ENCODE measurements at places on chromosomes 12 and 14.

- H3K27me3 ChIP-seq = no peaks in the 10 kb centered on the region
- H3K4me3 ChIP-seq = no peak overlapping the region
- DNase-seq = no peak
- H3K4me1 ChIP-seq = no peaks in the 10 kb centered on the region
- H3K36me3 ChIP-seq = no peaks in the 10 kb centered on the region
- no peak overlapping the region for H3K27ac ChIP-seq
Measured at GRCh38 chr12:124236625-124237031, 58.3 kb upstream of the RFLNA start.

GRCh38 chr14:98120831-98121464 is 1151.0 kb downstream of the BCL11B start:
- no peaks in the 10 kb centered on the region for H3K36me3 ChIP-seq
- no peak overlapping the region for H3K27ac ChIP-seq
- no peaks in the 10 kb centered on the region for H3K4me1 ChIP-seq
- no peak overlapping the region for H3K4me3 ChIP-seq
- no peak for DNase-seq

- H3K36me3 ChIP-seq = no peaks in the 10 kb centered on the region
- no peak for DNase-seq
- H3K27ac ChIP-seq = no peak overlapping the region
- no peak overlapping the region for H3K4me3 ChIP-seq
Measured at GRCh38 chr12:115588131-115588530, 689.4 kb downstream of the MED13L start.

DNA sequence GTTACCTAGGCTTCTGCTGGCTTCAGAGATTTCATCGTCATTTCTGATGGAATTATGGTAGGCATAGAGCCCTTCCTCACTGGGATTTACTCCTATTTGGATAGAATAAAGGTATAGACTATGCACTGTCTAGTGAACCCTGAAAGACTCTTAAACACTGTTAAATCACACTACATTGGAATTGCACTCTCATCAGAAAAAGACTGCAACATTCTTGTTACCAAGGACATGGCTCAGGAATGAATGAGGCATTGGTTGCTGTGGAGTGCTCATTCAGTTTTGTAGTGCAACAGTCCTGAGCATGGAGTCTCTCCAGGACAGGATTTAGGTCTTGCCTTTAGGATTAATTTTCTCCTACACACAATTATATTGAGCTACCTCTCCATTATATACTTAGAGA is 483.0 kb downstream of the NRXN3 start:
- no peak overlapping the region for H3K27ac ChIP-seq
- no peaks in the 10 kb centered on the region for H3K4me1 ChIP-seq
- H3K4me3 ChIP-seq = no peak overlapping the region
- H3K27me3 ChIP-seq = no peaks in the 10 kb centered on the region

- peaks cover 38% of the 10 kb centered on the region for H3K27me3 ChIP-seq
- H3K4me1 ChIP-seq = no peaks in the 10 kb centered on the region
- H3K36me3 ChIP-seq = no peaks in the 10 kb centered on the region
- no peak overlapping the region for H3K27ac ChIP-seq
Measured at GRCh38 chr12:131454418-131455217, 256.3 kb upstream of the SFSWAP start.

- no peak overlapping the region for H3K4me3 ChIP-seq
- no peak for DNase-seq
- no peaks in the 10 kb centered on the region for H3K27me3 ChIP-seq
- H3K27ac ChIP-seq = no peak overlapping the region
- no peaks in the 10 kb centered on the region for H3K36me3 ChIP-seq
- H3K4me1 ChIP-seq = no peaks in the 10 kb centered on the region
Measured at GRCh38 chr12:8609061-8609570, 3.5 kb downstream of the AICDA start.

DNA sequence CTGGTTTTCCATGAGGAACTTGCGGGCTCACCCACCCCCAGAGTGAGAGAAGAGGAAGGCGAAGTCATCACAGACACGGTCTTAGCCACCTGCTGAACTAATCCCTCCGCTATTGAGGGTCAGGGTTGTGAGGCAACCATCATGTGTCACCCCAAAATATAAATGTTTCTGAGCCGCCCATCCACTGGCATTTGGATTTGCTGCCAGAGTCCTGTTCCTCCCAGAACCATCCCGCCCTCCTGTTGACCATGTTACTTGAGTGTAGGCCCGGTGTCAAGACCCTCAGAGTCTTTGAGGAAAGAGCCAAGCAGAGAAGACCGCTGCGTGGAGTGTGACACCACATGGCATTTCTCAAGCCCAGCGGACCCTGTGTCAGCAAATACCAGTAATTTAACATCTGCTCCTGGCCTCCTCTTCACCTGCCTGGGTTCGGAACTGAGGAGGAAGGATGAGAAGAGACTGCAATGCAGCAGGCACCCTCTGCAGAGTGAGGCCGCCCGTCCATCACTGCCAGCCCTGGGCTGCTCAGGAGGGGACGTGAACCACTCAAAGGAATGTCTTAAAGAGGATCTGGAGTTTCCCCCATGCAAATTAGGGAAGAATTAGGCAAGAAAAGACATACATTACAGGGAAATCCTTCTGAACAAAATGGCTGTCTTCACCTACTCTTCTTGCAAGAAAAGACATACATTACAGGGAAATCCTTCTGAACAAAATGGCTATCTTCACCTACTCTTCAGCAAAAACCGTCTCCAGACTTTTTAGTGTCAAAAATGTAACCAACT is 100.4 kb downstream of the FBXL14 start:
- H3K27me3 ChIP-seq = no peaks in the 10 kb centered on the region
- H3K4me3 ChIP-seq = no peak overlapping the region
- H3K4me1 ChIP-seq = no peaks in the 10 kb centered on the region
- H3K27ac ChIP-seq = no peak overlapping the region
- no peaks in the 10 kb centered on the region for H3K36me3 ChIP-seq
- no peak for DNase-seq

- peak overlapping the region; percentile 25 for H3K4me3 ChIP-seq
- no peaks in the 10 kb centered on the region for H3K4me1 ChIP-seq
- no peak for DNase-seq
- H3K27me3 ChIP-seq = no peaks in the 10 kb centered on the region
- no peaks in the 10 kb centered on the region for H3K36me3 ChIP-seq
Measured at GRCh38 chr14:50342221-50343078, 30.3 kb downstream of the DMAC2L start.

GRCh38 chr12:102475355-102475754 is 5.0 kb downstream of the IGF1 start:
- no peaks in the 10 kb centered on the region for H3K36me3 ChIP-seq
- no peaks in the 10 kb centered on the region for H3K27me3 ChIP-seq
- H3K4me3 ChIP-seq = no peak overlapping the region
- H3K27ac ChIP-seq = no peak overlapping the region

DNA sequence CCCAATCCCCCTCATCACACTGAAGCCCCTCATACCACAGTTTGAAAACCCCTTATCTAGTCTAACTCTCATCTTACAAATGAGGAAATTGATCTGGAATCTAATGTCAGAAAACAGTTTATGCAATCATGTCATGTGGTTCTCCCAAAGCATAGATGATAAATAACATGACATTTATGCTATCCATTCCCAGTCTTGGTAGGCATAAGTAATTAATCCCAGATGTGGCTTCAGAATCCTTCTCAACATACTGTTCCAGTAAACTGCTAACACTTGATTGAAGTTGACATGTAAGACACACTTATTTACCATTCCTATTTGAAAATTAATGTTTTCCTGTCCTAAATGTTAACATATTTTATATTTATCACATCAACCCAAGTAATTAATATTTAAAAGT is 168.7 kb downstream of the GALC start:
- H3K4me3 ChIP-seq = no peak overlapping the region
- no peaks in the 10 kb centered on the region for H3K27me3 ChIP-seq
- no peaks in the 10 kb centered on the region for H3K36me3 ChIP-seq
- H3K27ac ChIP-seq = no peak overlapping the region
- no peaks in the 10 kb centered on the region for H3K4me1 ChIP-seq

DNA sequence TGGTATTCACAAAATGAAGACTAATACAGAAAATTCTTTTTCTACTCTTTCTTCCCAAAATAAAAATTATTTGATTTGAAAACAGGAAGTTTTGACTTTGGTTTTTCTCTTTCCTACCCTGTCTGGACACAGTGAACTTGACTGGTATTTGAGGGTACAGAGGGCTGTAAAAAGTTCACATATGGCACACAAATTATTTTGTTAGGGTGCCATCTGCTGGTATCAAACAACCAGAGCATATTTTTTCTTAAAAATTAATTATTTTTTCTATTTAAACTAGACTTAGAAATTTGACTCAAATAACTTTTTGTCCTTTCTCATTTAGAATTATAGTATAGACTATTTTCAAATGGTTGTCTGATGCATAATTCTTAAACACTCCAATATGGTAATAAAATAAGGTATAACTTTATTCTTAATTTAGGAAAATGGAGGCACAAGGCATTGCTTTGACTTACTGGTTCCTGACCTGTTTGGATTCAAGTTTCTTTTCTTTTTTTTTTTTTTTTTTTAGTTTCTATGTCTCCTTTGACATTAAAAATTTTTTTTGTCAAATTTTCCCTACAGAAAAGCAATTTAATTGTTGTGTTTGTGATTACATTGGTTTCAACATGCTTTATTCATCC is 390.6 kb downstream of the PRKD1 start:
- no peak overlapping the region for H3K27ac ChIP-seq
- no peak overlapping the region for H3K4me3 ChIP-seq
- no peak for DNase-seq
- H3K36me3 ChIP-seq = no peaks in the 10 kb centered on the region
- H3K4me1 ChIP-seq = no peaks in the 10 kb centered on the region

- H3K27ac ChIP-seq = no peak overlapping the region
- H3K27me3 ChIP-seq = no peaks in the 10 kb centered on the region
- DNase-seq = no peak
- no peak overlapping the region for H3K4me3 ChIP-seq
- no peaks in the 10 kb centered on the region for H3K36me3 ChIP-seq
Measured at GRCh38 chr12:95976416-95976832, 19.7 kb downstream of the HAL start.

- no peaks in the 10 kb centered on the region for H3K36me3 ChIP-seq
- no peaks in the 10 kb centered on the region for H3K4me1 ChIP-seq
- H3K27ac ChIP-seq = no peak overlapping the region
- H3K4me3 ChIP-seq = no peak overlapping the region
- DNase-seq = no peak
Measured at GRCh38 chr12:62458626-62459025, 8.0 kb upstream of the MON2 start.

- no peak overlapping the region for H3K27ac ChIP-seq
- no peaks in the 10 kb centered on the region for H3K4me1 ChIP-seq
- DNase-seq = no peak
Measured at GRCh38 chr14:37643701-37644100, 48.3 kb downstream of the TTC6 start.

DNA sequence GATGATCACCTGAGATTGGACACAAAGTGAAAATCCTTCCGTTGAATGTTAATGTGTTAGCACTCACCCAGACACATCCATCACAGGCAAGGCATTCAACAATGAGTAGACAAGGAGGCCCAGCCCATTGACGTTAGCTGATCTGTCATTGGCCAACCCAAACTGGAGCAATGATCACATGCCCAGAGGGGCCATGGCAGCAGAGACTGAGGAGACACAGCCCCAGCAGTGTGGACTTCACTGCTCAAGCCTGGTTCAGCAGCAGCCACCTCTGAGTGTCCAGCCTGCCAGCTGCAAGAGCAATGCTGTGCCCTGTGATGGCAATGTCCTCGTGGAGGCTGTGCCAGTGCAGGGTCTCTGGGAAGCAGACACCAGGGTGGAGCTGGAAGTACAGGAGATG is 622.2 kb downstream of the AACS start:
- H3K36me3 ChIP-seq = no peaks in the 10 kb centered on the region
- no peaks in the 10 kb centered on the region for H3K4me1 ChIP-seq
- DNase-seq = no peak
- no peak overlapping the region for H3K27ac ChIP-seq
- H3K27me3 ChIP-seq = no peaks in the 10 kb centered on the region
- H3K4me3 ChIP-seq = no peak overlapping the region

GRCh38 chr12:42786400-42787148 is 197.0 kb upstream of the PRICKLE1 start:
- H3K27ac ChIP-seq = no peak overlapping the region
- no peak for DNase-seq
- no peaks in the 10 kb centered on the region for H3K36me3 ChIP-seq
- H3K4me1 ChIP-seq = no peaks in the 10 kb centered on the region
- no peak overlapping the region for H3K4me3 ChIP-seq
- no peaks in the 10 kb centered on the region for H3K27me3 ChIP-seq

DNA sequence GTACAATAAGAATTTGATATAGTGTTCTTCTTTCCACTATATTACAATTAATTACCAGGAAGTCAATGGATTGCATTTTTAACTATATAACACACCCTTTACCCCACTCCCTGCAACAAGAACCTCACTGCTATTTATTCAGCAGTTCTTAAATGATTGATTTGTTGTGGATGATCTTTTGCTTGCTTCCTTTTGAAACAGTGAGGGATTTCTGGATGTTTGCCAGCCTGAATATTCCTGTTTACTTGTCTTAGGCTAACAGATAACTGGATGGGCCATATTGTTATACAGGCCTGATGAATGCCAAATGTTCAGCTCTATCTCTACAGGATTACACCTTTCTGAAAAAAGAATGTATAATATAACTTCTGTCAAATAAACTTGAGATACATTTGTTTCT is 497.6 kb downstream of the APAF1 start:
- H3K4me3 ChIP-seq = no peak overlapping the region
- H3K36me3 ChIP-seq = no peaks in the 10 kb centered on the region
- no peaks in the 10 kb centered on the region for H3K27me3 ChIP-seq

GRCh38 chr12:105670672-105671071 is 340.2 kb downstream of the C12orf75 start:
- DNase-seq = no peak
- H3K36me3 ChIP-seq = no peaks in the 10 kb centered on the region
- no peaks in the 10 kb centered on the region for H3K27me3 ChIP-seq
- H3K4me3 ChIP-seq = no peak overlapping the region

- no peaks in the 10 kb centered on the region for H3K36me3 ChIP-seq
- H3K27ac ChIP-seq = no peak overlapping the region
- H3K4me1 ChIP-seq = no peaks in the 10 kb centered on the region
- DNase-seq = no peak
Measured at GRCh38 chr14:66804141-66804540, 296.2 kb downstream of the GPHN start.

DNA sequence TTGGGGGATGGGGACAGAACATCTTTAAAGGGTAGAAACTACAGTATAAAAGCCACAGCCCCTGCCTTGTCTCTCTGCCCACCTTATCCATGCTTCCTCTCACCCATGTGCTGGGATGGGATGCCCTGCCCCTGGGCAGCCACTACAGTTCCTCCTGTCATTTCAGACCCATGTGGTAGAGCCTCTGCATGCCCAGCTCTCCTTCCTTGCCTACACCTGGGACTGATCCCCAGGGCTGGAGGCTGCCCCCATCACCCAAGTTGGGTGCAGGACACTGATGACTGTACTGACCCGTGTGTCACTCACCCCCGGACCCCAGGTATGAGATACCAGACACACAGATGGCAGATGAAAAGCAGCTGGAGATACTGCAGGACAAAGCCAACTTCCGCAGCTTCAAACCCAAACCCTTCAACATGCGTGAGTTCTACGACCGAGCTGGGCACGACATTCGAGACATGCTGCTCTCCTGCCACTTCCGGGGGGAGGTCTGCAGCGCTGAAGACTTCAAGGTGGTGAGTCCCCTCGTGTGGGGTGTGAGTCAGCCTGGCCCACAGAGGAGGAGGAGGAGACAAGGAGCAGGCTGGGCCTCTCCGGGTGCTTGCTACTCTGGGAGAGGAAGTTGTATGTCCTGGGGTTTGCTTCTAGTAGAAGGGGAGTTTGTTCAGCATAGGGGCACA is 2.2 kb downstream of the ASIC1 start:
- H3K36me3 ChIP-seq = no peaks in the 10 kb centered on the region
- no peak overlapping the region for H3K27ac ChIP-seq
- DNase-seq = no peak

- H3K4me3 ChIP-seq = no peak overlapping the region
- H3K36me3 ChIP-seq = no peaks in the 10 kb centered on the region
- DNase-seq = no peak
- no peak overlapping the region for H3K27ac ChIP-seq
- no peaks in the 10 kb centered on the region for H3K4me1 ChIP-seq
- no peaks in the 10 kb centered on the region for H3K27me3 ChIP-seq
Measured at GRCh38 chr14:83372271-83372670, 1838.6 kb upstream of the SEL1L start.
